Left lung (tissue), 14 donors: ENCODE measurements at places on chromosomes 3 and 15. TPM values are rescaled to one million over a fixed set of nuclear protein-coding genes. Genes with fewer than 3 reads are reported as not detected.
A peak's percentile ranks its signal among the peaks of the same experiment; 100 is the strongest.

The FAIM gene
- 16.0 TPM for total RNA-seq

GRCh38 chr15:50652671-50653070 is 33.9 kb downstream of the TRPM7 start:
- no peaks in the 10 kb centered on the region for H3K27me3 ChIP-seq
- peaks cover 100% of the 10 kb centered on the region for H3K36me3 ChIP-seq
- no peak overlapping the region for H3K4me3 ChIP-seq
- no peak for DNase-seq

The TMEM212 gene
- total RNA-seq = not detected

DNA sequence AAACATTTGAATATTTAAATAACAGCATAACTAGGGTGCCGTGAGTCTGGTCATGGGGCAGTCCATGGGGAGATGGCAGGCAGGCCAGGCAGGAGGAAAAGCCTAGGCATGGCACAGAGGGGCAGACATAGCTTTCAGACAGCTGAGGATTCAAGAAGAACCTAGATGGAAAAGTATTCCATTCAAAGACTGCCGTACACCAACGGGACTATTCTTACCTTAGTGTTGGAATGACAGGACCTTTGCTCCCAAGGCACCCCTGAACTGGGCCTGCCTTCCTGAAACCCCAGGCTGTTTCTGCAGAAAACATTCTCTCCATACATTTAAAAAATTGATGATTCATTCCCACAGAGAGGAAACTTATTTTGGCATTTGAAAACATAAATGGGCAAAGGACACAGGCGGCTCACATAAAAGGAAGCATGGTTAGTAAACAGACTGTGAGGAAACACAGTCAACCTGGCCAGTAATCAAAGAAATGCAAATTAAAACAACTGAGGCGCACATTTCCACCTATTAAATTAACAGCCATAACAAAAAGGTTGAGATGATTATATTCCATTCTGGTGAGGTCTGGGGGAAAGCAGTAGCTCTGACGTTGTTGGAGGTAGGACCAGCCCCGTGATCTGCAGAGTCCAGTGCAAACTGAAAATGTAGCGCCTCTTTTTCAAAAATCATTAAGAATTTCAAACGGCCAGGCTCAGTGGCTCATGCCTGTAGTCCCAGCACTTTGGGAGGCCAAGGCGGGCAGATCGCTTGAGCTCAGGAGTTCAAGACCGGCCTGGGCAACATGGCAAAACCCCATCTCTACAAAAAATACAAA is 71.3 kb upstream of the SMAD3 start:
- no peak overlapping the region for H3K4me3 ChIP-seq
- H3K4me1 ChIP-seq = no peaks in the 10 kb centered on the region
- DNase-seq = no peak
- no peaks in the 10 kb centered on the region for H3K27me3 ChIP-seq
- H3K27ac ChIP-seq = no peak overlapping the region

GRCh38 chr15:67834581-67835296 is 5.1 kb downstream of the RNU6-1 start:
- no peak for DNase-seq
- H3K27ac ChIP-seq = no peak overlapping the region
- peaks cover 67% of the 10 kb centered on the region for H3K4me1 ChIP-seq

GRCh38 chr3:123085293-123085931 is 18.6 kb downstream of the PDIA5 start:
- DNase-seq = no peak
- no peak overlapping the region for H3K4me3 ChIP-seq
- peaks cover 7% of the 10 kb centered on the region for H3K36me3 ChIP-seq

DNA sequence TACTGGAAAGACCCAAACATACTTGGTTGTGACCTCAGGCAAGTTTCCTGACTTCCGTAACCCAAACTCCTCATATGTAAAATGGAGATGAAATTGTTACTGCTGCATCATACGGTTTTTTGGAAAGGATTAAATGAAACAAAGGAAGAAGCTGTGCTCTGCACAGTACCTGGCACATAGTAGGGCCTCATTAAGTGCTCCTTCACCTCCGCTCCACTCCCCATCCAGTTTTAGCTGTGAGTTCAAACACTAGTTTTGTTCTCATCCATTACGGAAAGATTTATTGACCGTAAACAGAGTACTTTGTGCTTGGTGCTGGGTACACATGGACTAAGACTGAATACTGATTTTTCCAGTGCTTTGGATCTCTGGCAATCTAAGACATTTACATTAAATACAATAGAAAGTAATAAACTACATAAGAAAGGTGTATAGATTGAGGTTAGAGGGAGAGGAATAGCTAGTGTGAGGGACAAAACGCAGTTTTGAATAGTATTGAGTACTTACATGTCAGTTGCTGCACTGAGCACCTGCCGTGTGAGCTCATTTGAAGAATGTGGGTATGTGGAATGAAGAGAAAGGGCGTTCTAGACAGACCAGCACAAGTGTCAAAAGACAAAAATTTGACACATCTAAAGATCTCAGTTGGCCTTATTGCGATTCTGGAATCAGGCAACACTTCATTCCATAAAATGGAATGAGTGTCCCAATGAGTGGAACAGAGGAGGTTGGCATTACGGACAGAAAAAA is 594 bp upstream of the ICE2 start:
- peak overlapping the region; percentile 92 for H3K27ac ChIP-seq
- no peaks in the 10 kb centered on the region for H3K27me3 ChIP-seq
- H3K4me3 ChIP-seq = peak overlapping the region; percentile 88
- peaks cover 37% of the 10 kb centered on the region for H3K4me1 ChIP-seq

The DLEC1 gene
- total RNA-seq = 2.9 TPM

DNA sequence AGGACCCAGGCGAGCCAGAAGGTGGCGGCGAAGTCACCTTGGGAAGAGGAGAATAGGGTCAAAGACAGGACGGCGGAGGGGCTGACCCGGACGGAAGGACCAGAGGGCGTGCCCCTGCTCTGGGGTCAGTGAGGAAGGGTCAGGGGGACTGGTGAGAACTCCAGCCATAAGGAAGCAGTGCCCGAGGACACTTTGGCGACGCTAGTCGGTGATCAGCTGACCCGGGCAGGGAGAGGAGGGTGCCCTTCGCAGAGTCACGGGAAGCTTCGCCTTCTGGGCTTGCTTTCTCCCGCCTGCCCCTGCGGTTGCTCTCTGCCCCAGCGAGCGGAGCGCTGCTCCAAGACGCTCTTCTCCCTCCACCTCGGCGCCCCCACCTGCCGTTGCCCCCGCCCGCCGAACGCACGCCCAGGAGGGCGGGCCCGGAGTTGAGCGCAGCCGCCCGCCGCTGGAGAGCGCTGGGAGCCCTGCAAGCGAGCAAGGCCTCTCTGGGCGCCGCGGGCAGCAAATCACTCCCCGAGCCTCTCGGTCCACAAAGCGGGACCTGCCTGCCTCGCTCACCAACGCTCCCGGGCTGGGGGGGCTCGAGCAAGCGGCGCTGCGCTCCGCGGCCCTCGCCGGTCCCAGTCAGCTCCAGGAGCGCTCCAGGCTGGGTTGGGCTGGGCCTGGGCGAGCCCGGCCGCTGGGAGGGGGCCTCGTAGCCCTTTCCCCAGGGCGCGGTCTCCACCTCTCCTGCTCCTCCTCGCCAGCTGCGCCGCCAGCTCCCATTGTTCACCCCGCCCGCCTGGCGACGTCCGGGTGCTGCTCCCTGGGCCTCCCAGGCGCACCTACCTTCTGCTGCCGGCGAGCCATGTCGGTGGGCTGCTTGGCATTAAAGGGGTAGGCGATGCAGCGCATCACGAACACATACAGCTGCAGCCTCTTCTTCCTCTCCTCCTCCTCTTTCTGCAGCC is 1.2 kb downstream of the CADPS start:
- no peaks in the 10 kb centered on the region for H3K4me1 ChIP-seq
- peaks cover 76% of the 10 kb centered on the region for H3K27me3 ChIP-seq
- H3K36me3 ChIP-seq = no peaks in the 10 kb centered on the region
- peak; percentile 35 for DNase-seq
- peak overlapping the region; percentile 24 for H3K4me3 ChIP-seq
- no peak overlapping the region for H3K27ac ChIP-seq

The ZBTB47 gene
- 18.3 TPM for total RNA-seq

GRCh38 chr3:45171283-45171682 is 25.1 kb upstream of the CDCP1 start:
- H3K27ac ChIP-seq = no peak overlapping the region
- peaks cover 16% of the 10 kb centered on the region for H3K4me1 ChIP-seq
- H3K4me3 ChIP-seq = no peak overlapping the region
- no peak for DNase-seq
- H3K36me3 ChIP-seq = no peaks in the 10 kb centered on the region
